ENCODE measurements at places on chromosomes 3 and 15.

DNA sequence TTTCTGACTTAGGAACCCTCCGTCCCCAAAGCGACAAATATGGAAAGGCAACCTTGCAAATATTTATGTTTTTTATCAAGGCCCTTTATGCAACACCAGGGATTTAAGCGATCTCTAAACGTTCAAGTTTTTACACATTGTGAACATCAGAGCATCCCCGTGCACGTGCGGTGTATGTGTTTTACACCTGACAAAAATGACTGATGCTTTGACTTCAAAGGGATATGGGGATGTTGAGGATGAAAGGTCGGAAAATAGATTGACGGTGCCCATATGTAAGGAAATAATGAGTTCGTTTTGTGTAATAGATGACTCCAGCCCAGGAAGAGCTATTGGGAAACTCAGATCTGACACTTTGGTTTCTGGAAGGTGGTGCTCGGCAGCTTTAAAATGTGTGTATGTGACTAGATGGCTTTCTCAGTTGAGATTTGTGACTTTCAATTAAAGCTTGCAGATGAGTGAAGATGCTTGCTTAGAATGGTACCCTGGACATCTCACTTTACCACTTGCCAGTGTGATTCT is 866 bp downstream of the SLC49A4 start:
- no peak for DNase-seq

DNA sequence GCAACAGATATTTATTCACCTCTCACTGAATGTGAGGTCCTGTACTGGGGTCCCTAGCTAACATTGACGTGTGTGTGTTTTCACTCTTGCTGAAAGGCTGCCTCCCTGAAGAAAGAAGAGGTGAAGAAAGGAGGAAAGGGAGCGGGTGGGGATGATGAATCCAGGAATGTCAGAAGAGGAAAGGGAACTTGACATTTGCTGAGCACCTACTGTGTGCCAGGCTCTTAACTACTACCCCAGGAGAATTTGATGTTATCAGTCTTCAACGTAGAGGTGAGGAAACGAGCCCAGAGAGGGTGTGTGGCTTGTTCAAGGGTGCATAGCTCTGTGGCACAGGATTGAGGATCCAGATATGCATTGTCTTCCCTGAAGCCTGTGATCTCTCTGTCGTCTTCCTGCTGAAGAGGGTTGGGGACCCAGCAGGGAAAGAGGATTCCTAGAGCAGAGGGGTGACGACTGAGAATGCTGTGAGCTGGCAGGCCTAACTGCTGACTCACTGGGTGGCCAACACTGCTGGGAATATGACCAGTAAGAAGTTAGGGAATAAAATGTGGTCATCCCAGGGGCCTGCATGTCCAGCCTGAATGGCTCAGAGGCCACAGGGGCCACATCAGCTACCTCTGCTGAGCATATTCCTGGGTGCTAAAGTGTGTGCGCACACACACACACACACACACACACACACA is 6.6 kb upstream of the ATP2B2 start:
- DNase-seq: no peak

GRCh38 chr3:53230041-53230621 is 25.7 kb downstream of the TKT start:
- DNase-seq: no peak

- DNase-seq: no peak
Measured at GRCh38 chr3:9298236-9298635, 48.8 kb upstream of the SRGAP3 start.

DNA sequence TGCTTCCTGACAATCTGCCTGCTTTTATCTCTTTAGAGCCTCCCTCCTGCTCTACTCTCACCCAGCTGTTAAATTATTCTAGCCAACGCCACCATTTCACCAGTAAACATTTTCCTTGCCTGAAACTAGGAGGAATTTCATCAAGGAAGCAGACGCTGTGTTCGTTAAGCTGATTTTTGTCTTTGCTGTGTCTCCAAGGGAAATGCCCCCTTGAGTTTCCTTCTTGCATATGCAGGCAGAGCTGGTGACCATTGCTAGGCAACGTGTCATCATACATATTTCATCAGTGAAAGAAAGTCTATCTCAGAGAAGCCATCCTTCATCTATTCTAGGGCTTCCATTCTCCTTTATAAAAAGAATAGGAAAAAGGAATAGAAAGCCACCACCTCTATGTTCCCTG is 87.0 kb upstream of the ST8SIA2 start:
- DNase-seq: no peak

GRCh38 chr3:177589911-177590381 is 392.7 kb upstream of the TBL1XR1 start:
- no peak for DNase-seq

GRCh38 chr3:120129718-120130513 is 35.7 kb upstream of the GSK3B start:
- DNase-seq: no peak

GRCh38 chr3:120274739-120275167 is 10.3 kb downstream of the GPR156 start:
- DNase-seq: no peak

DNA sequence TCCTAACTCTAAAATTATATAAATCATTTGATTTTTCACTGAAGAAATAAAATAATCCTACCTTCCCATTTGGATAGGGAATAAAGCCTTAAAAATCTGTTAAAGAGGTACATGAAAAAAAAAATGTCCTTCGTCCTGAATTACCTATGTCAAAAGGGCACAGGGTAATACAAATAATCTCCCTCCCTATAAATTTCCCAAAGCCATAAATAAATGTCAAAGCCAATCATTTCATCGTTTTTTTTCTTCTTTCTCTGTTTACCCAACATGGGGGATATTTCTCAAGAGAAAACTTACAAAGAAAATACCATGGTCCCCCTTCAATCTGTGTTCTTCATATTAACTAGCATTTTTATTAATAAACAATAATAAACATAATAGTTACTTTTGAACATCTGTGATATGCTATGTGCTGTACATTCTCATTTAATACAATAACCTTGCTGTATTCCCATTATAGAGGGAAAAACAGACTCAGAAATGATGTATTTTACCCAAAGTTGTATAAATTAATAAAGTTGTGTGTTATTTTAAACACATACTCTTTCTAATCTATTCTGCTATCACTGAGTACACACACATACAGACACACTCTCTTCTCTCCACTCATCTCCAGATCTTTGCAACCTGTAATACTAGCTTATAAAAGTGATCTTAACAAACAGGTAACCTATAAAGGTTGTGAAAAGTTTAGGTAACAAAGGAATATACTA is 910 bp upstream of the ANKRD28 start:
- no peak for DNase-seq

GRCh38 chr3:139120086-139121056 is 75.7 kb upstream of the PRR23C start:
- DNase-seq: no peak

DNA sequence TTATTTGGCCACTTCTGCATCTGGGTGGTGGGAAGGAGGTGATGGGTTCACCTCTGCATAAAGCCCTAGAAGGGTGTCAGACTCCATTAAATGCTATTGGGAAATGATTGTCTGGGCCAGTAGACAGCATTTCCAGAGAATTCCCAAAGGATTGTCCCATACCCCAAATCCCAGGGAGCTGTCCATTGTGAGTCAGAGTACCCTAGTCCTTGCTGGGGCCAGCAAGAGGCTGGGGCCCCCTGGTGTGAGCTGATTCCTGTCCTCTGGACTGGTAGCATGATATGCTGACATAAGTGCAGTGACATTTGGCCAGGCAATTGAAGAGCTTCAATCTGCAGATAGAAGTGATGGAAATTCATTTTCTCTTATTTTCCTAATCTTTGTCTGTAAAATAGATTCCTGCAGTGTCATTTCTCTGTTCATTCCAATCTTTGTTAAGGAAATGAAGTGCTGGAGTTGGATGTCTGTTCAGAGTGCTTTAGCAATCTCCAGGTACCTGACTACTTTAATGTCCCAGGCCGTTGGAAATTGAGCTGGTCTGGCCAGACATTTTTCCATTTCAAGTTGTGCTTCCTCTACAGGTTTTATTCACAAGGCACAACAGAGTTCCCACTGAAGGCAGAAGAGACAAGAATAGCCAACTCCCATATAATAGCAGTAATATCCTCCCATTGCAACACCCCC is 91.2 kb downstream of the RPLP1 start:
- no peak for DNase-seq

DNA sequence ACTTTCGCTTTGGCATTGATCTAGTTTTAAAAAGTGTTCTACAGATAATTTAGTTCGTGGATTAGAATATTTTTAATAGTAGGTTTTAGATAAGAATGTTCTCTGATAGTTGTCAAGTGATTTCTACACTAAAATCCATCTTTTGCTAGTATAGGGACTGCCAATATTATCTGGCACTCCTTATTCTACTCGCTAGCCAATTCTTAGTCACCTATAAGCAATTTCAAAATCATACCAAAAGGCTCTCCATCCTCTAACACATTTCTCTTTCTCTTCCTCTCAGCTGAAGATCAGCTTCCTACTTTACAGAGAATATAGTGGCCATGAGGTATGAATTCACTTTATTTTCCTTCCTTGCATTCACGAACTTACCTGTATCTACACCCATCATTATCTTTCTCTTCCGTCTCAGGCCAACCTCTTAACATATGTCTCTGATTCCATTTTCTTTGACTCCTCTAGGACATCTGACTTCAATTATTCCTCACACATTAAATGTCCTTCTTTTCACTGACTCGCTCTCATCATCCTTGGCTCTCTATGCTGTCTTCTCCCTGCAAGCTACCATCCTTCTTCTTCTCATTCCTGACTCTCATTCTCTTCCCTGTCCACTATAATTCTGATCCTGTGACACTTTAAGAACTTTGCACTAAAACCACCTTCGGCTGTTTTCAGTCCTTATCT is 35.5 kb downstream of the C3orf80 start:
- no peak for DNase-seq

GRCh38 chr3:158977497-158977896 is 175.6 kb downstream of the MFSD1 start:
- no peak for DNase-seq

GRCh38 chr15:36885771-36886170 is 214.6 kb downstream of the MEIS2 start:
- no peak for DNase-seq

GRCh38 chr3:42300013-42300412 is 34.0 kb upstream of the CCK start:
- DNase-seq: no peak

DNA sequence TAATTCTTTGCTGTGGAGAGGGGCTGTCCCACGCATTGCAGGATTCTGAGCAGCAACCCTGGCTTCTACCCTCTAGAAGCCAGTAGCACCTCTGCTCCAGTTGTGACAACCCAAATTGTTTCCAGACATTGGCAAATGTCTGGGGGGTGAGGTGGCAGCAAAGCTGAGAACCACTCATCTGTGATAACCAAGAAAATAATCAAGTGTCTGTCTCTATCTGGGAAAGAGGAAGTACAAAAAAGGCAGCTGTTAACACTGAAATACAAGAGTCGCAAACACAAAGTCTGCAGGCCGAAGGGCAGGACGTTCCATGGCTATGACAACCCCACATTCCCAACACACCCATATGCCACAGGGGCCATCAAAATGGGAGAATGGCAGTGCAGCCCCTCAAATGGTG is 42.2 kb upstream of the GNB5 start:
- DNase-seq: no peak

DNA sequence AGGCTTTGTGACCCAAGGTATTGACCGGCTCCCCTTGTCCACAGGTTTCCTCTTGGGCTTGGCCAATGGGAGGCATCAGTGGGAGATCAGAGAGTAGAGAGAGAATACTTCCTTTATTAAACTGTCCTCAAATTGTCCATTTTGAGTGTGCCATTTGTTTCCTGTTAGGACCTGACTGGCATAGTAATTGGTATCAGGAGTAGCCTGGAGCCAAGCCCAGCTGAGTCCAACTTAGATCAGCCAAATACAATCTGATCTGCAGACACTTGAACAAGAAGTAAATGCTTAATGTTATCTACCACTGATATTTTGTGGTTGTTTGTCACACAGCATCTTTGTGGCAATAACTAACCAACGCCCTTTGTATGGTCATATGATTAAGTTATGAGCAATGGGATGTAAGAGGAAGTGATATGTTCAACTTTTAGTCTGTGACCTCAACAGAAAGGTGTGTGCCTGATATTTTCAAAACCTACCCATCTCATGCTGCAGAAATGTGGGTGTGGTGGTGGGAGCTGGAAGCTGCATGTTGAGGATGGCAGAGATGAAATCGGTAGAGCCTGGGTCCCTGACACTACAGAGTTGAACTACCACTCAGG is 13.3 kb downstream of the MYD88 start:
- no peak for DNase-seq

Measured in activated T-cell treated with anti-CD3 and anti-CD28 coated beads for 24 hours (primary cell).